ENCODE measurements at places on chromosomes 7 and 10. TPM values are rescaled to one million over a fixed set of nuclear protein-coding genes. Genes with fewer than 3 reads are reported as not detected.

GRCh38 chr7:83476511-83477050, 172.4 kb downstream of the SEMA3E start:
- DNase-seq, result no peak

GRCh38 chr7:131556053-131556908, at the start of gene PODXL:
Gene PODXL, minus strand, starts transcription at chr7:131556628. Its CDS starts 269 bp downstream, at chr7:131556359.
- DNase-seq, result peak; percentile 48

PRKAR2B gene
- 0.44 TPM for total RNA-seq

DUS4L gene
- 1.8 TPM for total RNA-seq

DNA sequence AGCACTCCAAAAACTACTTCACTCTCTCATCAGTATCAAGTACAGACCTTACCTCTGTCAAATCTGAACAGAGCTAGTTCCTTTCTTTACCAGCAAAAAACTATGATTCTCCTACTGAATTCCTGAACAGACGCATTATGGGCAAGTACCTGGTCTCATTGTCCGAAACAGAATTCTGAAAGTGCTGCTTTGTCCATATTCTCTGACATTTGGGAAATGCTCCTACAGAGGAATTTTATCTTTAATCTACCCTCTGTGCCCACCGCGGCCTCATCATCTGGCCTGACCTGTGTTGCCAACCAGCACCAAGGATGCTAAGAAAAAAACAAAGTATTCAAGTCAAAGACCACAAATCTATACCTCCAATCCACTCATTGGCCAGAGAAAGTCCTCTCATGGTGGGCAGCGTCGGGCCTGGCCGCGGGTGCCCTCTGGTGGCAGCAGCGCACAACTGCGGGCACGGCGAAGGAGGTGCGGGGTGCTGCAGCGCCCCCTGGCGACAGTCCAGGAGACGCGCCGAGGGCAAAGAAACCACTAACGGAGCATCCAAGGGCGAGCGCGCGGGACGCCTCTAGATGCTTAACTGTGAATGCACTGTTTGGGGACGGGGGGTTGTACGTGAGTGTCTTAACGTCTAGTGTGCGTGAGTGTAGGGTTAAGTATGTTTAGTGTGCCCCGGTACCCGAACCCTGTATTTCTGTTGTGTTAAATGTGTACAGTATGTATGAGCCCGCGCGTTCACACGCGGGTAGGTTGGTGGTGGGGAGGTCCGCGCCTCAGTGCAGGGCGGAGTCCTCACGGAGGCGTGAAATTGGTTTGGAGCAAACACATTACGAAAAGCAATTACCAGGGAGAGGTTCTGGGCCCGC, 5.0 kb upstream of the GBX1 start:
- DNase-seq, result peak; percentile 46

DNA sequence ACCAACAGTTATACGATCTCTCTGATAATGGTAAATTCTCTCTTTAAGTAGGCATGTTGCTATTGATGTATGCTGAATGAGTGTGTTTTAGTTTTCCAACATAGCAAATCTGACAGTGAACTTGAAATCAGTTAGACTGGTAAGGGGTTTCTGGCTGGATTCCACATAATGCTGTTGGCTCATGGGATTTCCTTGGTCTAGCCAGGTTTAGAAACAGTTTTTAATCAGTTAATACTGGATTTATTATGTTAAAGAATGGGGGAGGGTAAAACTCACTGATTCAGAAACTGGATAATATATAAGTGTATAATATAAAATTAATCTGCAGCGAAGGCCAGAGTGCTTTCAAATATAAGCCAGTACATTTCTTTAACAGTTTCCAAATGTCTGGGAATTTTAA, 55.6 kb downstream of the PCDH15 start:
- DNase-seq, result no peak

DNA sequence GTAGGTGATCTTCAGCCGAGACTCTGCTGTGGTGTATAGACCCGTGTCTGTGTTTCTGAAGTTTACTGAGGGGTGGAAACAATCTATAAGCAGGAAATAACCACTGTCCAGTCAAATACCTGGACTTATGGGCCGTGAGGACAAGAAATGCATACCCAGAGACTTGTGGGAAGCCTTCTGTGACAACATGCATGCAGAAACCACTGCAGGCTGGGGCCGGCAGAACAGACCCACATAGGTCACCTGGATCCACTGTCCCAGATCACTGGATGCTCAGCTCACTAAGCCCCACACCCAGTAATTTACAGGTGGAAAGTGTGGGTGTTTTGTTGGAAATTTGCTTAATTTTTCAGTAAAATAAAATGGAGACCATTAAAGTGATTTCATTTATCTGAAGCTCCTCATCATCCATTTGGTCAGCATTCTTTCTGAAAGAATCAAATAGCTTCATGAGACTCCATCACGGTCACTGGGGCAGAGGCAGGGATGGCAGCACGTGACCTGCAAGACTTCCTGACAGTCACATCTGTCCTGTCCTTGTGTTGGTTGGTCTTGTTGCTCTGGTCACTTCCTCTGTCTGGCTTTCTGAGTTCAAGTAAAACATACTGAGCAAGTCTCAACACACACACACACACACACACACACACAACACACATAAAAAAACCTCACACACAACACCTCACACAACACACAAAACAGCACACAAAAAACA, 108.3 kb downstream of the TNS3 start:
- no peak for DNase-seq

DNA sequence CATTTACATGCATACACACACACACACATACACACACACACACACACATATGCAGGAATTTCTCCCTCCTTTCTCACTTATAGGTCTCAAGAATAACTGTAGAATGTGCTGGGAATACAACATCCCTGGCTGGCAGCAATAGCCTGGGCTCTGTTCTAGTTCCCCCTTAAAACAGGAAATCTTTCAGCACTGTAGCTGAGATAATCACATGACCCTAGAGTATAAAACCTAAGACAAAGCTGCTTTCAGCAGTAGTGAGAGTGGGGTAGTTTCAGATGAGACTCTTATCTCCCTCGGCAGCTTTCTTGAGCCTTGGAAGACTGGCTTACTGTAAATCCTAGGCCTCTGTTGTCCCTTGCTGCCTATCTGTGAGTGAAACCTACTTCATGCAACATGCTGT, 137.4 kb upstream of the AKR1E2 start:
- no peak for DNase-seq

WEE2 gene
- not detected for total RNA-seq

- no peak for DNase-seq
Observed at GRCh38 chr10:44834131-44834530, 77.0 kb upstream of the TMEM72 start.

- DNase-seq, result no peak
Observed at GRCh38 chr7:135109562-135109961, 38.3 kb upstream of the TMEM140 start.

DNA sequence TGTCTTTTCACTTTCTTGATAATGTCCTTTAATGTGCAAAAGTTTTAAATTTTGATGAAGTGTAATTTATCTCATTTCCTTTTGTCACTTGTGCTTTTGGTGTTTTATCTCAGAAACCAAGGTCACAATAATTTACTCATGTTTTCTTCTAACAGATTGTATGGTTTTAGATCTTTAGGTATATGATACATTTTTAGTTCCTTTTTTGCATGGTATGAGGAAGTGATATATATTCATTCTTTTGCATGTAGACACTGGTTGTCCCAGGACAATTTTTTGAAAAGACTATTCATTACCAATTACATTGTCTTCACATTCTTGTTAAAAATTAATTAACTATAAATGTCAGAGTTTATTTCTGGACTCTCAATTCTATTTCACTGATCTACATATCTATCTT, 39.8 kb upstream of the GPR22 start:
- DNase-seq, result no peak

FFAR4 gene
- 0.16 TPM for total RNA-seq

GRCh38 chr10:11882646-11883375, 59.7 kb downstream of the PROSER2 start:
- no peak for DNase-seq

DNA sequence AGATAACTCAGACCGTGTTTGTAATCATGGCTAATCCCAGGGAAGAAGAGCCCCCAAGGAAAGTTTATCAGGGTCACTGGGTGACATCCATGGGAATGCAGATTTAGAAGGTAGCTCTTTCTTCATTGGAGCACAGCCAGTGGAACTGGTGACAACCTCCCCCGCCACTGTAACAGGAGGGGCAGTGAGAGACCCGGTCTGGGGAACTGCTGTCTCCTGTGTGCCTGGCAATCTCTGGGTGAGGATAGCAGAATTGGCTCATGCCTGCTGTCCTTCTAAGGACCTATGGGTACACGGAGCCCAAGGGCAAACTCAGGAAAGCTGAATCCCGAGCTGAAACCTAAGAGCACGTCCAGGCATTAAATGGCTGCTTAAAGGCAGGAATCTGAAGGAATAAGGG, 341.6 kb downstream of the ABCA13 start:
- DNase-seq, result no peak

PKD2L1 gene
- total RNA-seq, result not detected

DNA sequence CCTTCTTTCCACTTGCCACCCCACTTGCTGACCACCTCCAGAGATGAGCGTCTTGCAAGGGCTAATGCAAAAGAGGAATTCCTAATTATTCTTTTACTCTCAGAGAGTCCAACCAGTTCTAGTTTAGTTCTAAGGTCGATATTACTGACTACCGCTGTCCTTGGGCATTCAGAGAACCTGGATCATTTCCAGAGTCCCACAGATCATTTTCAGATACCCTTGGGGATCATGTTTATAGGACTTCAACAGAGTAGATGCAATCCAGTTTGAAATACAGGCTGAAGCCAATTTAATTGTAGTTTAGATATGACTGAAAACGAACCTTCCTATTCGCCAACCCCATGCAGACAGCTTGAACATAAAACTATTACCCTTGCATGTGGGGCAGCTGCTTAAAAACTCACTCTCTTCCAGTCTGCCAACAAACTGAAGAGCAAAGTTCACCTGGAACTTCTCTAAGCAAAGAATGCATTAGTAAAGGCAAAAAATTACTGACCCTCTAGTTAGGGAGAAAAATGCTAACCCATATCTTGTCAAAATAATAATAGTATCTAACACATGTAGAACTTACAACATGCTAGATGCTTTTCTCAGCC, 22.4 kb downstream of the CFAP69 start:
- DNase-seq, result no peak

Measured in MG63 (cell line).